ENCODE measurements at places on chromosomes 5 and 9. TPM values are rescaled to one million over a fixed set of nuclear protein-coding genes. Genes with fewer than 3 reads are reported as not detected.

Gene SPINK4
- not detected for total RNA-seq

Gene BRINP1
- 8.6 TPM for total RNA-seq

GRCh38 chr9:20981486-20981885 is 50.0 kb downstream of the HACD4 start:
- H3K4me1 ChIP-seq, result peaks cover 10% of the 10 kb centered on the region
- no peaks in the 10 kb centered on the region for H3K27me3 ChIP-seq
- H3K27ac ChIP-seq, result no peak overlapping the region
- no peak for DNase-seq
- no peak overlapping the region for H3K4me3 ChIP-seq

DNA sequence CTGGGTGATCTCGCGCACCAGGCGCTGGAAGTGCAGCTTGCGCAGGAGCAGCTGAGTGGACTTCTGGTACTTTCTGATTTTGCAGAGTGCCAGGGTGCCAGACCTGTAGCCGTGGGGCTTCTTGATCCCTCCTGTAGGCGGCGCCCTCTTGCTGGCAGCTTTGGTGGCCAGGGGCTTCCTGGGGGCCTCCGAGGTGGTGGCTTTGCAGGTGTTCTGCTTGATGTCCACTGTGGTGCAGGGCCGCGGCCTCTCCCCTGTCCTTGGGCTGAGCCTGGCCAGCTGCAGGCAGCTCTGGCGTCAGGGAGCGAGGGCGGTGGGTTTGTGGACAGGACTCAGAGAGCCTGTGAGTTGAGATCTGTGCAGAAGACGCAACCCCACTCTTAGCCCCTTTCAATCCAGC is 36.1 kb downstream of the TAF11L14 start:
- no peak for DNase-seq
- H3K4me3 ChIP-seq, result no peak overlapping the region
- H3K27me3 ChIP-seq, result no peaks in the 10 kb centered on the region

DNA sequence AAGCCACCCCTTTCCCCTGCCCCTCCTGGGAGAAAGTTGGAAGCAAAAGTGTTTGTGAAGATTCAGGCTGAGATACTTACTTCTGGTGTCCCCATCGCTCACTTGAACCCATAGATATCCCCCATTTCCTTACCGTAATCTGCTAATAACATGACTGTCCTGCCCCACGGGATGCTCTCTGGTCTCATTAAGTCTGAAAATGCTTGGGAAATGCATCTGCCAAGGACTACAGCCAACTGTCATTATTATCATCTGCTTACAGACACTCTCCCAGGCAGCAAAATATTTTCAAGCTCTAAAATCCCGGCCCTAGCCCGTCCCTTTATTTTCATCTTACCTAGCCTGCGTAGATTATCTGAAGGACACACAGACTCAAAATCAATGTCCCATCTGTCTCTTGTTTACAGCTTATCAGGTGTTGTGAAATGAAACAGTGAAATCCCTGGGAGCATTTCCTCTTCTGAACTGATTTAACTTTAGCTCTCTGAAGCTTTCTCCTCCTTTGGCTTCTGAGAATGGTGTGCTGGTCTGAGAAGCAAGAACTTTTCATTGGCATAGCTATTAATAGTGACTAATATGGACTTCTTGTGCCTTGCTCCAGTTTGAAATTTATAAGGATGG is 126.9 kb upstream of the OSMR start:
- H3K4me3 ChIP-seq, result no peak overlapping the region
- H3K27ac ChIP-seq, result no peak overlapping the region
- no peaks in the 10 kb centered on the region for H3K36me3 ChIP-seq

DNA sequence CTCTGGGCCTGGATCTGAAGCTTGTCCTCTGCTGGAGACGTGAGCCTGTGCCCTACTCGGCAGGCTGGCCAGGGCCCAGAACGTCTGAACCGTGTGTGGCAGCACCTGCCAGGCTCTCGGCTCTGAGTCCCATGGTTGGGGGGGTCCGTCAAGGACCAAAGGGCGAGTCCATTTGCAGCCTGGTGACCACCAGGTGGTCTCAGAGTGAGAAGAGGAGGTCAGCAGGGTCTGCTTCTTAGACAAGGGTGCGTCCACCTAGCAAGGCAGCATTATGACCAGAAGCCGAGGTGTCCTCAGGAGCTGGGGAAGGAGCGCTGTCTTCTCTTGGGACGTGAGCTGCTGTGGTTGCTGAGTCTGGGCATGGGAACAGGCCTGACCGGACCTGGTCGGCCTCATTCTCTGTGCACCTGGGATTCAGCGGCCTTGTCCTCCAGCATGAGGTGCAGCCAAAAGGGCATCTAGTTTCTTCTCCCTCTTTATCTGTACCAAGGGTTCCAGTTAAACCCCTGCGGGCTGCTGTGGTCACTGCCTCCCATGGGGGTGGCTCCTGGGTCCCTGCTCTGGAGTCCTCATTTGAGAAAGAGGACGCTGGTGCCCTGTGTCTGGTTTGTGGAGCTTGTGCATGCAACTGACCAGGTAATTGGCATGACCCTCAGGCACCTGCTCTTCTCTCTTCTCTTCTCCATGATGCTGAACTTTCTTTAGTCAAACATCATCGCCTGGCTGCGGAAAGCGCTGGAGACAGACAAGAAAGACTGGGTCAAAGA is 14.4 kb downstream of the EXOC3 start:
- no peaks in the 10 kb centered on the region for H3K27me3 ChIP-seq
- H3K4me1 ChIP-seq, result no peaks in the 10 kb centered on the region
- H3K36me3 ChIP-seq, result peaks cover 47% of the 10 kb centered on the region
- H3K27ac ChIP-seq, result no peak overlapping the region
- no peak overlapping the region for H3K4me3 ChIP-seq

All from type B pancreatic cell (in vitro differentiated cells).